ENCODE measurements at places on chromosomes 6 and 20.

GRCh38 chr20:45359069-45359405 lies 3.9 kb upstream of the SYS1 start:
- no peak for DNase-seq

- no peak for DNase-seq
These were observed 52.9 kb upstream of the PLCB4 start for GRCh38 chr20:9015984-9016324.

- no peak for DNase-seq
These were observed 99.8 kb downstream of the SMOC2 start for GRCh38 chr6:168540713-168541291.

DNA sequence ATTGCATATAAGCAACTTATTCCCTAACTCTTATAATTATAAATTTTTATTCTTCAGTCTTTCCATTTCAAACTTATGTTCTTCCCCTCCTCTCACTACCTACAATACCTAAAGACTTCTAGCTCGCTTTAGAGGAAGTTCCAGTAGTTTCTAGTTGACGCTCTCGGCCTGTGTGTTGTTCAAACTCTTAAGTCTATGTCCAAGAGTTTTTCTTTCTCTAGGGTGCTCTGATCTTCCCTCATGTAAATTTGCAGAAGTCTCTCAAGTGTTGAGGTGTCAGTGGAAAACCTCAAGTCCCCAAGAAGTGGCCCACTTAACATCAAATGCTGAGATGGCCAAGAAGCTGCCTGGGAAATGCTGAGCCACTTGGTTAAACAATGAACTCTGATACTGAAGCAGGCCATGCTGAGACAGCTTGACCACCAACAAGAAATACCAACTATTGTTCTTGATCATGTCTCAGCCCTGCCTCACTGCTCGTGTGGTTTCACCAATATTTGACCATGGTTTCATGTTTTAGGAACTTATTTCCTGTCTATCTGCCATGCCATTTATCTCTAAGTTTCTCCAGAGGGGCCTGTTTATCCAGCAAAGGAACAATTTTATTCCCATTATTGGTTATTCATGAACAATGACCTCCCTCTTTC lies 100.9 kb upstream of the TCF21 start:
- DNase-seq, result no peak

- no peak for DNase-seq
These were observed 111.2 kb downstream of the IRF4 start for GRCh38 chr6:502761-503160.

- DNase-seq, result no peak
These were observed 78.6 kb upstream of the PTPRK start for GRCh38 chr6:128599036-128599435.

GRCh38 chr6:115358616-115359015 lies 702.1 kb downstream of the FRK start:
- no peak for DNase-seq

GRCh38 chr6:1496836-1497760 lies 107.7 kb downstream of the FOXF2 start:
- DNase-seq, result no peak

GRCh38 chr20:46797206-46797605 lies 87.8 kb downstream of the SLC2A10 start:
- DNase-seq, result no peak

- peak; percentile 33 for DNase-seq
These were observed 23.2 kb downstream of the RBCK1 start for GRCh38 chr20:431012-431904.

DNA sequence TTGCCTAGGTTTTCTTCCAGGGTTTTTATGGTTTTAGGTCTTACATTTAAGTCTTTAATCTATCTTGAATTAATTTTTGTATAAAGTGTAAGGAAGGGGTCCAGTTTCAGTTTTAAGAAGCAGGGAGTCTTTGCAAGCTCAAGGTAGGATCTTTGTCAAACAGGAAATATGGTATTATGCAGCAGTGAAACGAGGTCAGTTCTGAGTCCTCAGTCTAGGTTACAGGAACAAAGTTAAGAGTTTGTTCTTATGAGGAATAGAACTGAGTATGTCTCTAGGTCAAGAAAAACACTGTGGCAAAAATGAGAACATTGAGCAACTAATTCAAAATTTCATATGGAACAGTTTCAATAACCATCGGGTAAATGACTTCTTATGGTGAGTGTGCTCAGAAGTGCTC lies 63.6 kb downstream of the GCLC start:
- DNase-seq, result no peak

DNA sequence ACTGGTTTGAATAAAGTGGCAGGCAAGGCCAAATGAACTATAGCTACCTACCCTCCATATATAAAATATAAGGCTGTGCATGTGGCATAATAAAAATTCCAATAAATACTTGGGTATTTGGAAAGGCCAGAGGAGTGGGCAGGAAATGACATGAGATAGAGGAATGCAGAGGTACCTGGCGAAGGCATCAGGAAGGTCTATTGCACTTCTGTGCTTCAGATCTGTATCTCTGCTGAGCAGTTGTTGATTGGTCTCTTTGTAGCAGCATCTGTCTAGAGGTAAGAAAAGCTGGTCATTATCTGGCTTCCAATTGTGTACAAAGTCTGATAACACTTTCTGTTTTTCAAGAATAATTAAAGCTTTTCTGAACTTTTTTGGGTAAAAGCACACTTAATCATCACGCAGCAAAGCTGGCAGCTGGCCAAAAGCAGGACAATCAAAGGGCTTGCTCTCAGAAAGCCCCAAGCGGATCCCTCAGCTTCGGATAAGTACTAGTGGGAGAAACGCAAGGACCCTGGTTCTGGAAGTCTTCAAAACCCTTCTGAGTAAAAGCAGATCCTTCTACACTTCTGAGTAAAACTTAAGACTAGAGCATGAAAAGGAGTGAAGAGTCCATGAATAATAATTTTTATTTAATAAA lies 120.1 kb upstream of the TCF21 start:
- no peak for DNase-seq

GRCh38 chr6:17785094-17785787 lies 78.5 kb upstream of the NUP153 start:
- no peak for DNase-seq

GRCh38 chr6:157921685-157922367 lies 59.8 kb upstream of the SYNJ2 start:
- no peak for DNase-seq
